ENCODE measurements at places on chromosomes 3 and 15.

DNA sequence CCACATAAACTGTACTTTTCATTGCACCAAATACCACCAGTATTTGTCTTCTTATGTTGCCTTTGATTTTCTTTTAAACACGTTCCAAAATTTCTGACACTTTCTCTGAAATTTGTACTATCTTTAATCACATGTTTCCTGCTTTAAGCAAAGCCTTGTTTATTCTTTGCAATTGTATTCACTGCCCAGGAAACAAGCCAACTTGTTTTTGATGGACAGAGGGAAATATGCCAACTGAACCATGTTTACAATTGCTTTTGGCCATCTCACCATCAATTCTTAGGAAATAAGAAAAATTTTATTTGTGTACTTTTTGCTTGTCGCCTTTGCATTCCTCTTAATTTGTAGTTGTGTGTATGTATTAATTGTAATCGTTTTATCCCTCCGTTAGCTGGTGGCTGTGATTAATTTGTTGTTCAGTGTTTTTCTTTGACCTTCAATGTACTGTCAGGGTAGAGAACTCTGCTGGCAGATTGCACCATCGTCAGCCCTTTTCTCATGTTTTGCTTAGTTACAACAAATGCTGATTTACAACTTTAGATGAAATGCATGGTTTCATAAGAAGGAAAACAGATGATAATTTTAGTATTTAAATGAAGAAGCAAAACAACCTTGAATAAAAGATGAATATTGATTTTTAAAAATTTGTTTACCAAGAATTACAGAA lies 19.4 kb upstream of the FEZF2 start:
- DNase-seq: no peak

- no peak for DNase-seq
These were observed 23.7 kb downstream of the UBE2Q2 start for GRCh38 chr15:75866916-75867315.

DNA sequence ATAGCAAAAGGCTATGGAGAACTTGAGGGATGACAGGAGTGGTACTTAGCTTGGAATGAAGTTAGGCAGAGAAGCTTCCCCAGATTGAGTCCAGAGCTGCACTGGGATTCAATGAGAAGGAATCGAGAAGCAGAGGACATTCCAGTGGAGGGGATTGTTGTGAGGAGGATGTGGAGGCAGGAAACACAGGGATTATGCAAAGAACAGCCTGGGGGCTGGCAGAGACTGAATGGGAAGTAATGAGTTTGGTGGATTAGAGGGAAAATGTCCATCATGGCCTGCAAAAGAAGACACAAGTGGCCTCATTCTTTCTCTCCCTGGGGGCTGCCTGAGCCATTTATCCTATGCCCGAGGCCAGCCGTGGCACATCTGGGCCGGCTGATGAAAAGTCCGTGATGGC lies 20.5 kb upstream of the SCN10A start:
- DNase-seq: no peak

DNA sequence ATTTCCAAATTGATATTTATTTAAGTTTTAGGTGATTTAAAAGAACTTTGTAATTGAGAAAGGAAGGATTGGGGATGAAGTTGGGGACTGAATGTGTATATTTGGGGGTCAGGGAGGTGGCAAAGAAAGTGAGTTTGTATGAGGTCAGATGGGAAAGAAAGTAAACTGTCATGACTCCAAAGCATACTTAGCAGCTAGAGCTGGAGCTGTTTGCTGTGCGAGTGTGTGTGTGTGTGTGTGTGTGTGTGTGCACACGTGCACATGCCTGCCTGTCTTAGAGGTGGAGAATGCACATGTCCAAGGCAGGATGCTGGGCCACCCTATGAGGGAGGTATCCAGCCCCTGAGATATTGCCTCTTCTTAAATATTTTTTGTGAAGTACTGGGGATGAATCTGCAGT lies 21.0 kb downstream of the BOC start:
- DNase-seq: no peak

DNA sequence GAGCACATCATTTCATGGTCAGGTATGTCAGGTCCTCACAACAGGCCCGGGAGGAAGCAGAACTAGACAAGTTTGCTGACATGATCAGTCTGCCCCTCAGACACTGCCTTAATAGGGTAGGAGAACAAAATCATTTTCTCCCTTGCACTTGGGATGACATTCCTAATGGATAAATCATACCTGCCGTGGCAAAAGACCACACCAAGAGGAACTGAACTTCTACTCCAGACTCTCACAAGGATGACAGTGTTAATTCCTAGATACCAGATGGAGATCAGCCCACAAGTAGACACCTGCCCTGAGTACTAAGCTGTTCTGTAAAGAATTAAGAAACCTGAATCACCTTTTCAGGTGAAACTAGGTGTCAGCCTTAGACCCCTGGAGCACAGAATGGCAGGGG lies 19.5 kb downstream of the SIAH2 start:
- no peak for DNase-seq

DNA sequence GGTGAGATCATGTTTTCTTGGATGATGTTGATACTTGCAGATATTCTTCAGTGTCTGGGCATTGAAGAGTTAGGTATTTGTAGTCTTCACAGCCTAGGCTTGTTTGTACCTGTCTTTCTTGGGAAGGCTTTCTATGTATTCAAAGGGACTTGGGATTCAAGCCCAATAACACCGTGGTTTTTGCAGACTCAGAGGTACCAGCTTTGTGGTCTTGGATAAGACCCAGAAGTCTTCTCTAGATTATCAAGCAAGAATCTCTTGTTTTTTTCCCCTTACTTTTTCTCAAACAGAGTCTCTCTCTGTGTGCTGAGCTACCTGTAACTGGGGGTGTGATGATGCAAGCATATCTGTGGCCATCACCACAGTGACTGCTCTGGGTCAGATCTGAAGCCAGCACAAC lies 42.7 kb upstream of the CCK start:
- DNase-seq: no peak

- no peak for DNase-seq
These were observed 36.2 kb downstream of the RASGRF1 start for GRCh38 chr15:79054350-79054749.

DNA sequence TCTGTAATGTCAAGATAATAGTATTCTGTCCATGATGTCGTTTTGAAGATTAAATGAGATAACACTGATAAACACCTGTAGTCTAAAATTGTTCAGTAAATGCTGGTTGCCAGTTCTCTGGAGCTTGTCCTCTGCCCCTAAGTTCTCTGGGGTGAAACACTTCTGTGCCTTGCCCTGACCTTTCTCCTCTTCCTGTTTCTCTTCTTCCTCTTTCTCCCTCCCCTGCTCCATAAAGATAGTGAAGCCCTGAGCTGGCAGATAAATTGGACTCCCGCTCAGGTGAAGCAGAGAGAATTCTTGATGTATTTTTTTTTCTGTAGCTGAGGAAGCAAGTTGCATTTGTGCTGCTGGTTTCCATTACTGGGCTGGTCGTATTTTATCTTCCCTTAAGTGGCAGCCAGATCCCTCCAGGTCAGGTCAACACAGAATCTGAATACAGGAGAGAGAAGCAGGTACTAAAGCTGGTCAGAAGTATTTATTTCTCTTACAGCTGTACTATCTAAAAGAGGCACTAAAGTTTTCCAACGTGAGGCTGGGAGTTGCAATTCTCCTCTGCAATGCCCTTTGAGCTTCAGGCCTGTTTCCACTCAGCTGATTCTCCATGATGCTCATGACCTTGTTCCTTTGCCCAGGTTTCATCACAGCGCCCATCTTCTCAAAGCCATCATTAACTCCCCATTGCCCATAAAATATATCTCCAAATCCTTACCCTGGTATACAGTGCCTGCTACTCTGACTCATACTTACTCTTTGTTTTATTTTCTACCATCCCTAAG lies 319.3 kb upstream of the CFAP20DC start:
- no peak for DNase-seq

DNA sequence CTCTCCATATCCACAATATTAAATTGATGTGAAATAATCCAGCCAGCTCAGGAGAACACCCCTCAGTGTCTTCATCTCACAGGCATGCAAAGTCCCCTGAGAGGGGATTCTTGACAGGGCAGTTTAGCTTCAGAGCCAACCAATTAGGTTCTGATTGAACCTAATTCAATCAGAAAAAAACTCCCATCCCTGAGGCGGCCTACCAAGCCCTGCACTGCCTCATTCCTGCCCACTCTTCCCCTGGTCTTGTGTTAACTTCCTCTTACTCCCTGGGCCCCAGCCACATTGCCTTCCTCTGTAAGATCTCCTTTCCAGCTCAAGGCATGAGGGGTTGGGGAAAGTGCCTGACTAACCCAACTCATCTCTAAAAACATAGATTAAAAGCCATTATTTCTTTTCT lies 46.1 kb downstream of the FRMD4B start:
- DNase-seq: no peak

DNA sequence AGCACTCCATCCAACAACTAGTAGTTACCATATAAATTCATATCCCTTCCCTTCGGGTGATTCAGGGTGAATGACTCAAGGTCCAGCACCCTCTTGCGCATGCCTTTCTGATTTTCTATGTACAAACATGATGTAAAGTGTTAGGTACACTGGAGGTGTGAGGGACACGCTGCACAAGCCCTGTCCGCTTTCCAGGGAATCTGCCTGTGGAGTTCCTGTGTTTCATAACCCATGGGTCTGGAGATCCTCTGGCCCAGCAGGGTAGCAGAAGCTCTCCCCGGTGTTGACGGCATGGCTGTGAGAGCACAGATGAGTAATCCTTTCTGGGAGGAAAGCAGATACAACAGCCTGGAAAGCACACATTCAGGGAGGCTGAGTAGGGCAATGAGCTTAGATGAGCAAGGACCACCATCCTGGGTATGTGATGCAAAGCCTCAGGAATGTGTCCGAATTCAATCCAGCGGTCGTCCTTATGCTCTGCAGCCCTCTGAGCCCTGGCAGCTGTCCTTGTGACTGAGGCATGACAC lies 142.9 kb upstream of the TP63 start:
- DNase-seq: no peak
